GM12878 (cell line): ENCODE measurements at places on chromosomes 7 and 10.
A peak's percentile ranks its signal among the peaks of the same experiment; 100 is the strongest.

DNA sequence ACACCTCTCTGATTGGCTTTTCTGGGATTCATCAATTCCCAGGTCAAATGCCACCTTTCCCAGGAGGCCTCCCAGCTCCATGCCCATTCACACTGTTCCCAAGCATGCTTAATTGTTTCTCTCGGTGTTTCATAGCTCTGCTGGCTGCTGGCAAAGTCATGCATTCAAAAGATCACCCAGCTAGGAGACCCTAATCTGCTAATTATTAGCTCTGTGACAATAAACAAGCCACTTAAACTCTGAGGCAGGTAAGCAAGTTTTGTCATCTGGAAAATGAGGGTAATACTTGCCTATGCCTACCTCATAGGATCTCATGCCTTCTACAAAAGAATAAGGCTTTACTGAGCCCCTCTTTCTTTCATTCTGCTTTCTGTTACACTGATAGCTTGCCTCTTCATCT lies 828 bp upstream of the KEL start:
- no peaks in the 10 kb centered on the region for H3K36me3 ChIP-seq
- no peak overlapping the region for H3K4me3 ChIP-seq
- no peaks in the 10 kb centered on the region for H3K4me1 ChIP-seq
- no peak overlapping the region for H3K27ac ChIP-seq
- DNase-seq = no peak

DNA sequence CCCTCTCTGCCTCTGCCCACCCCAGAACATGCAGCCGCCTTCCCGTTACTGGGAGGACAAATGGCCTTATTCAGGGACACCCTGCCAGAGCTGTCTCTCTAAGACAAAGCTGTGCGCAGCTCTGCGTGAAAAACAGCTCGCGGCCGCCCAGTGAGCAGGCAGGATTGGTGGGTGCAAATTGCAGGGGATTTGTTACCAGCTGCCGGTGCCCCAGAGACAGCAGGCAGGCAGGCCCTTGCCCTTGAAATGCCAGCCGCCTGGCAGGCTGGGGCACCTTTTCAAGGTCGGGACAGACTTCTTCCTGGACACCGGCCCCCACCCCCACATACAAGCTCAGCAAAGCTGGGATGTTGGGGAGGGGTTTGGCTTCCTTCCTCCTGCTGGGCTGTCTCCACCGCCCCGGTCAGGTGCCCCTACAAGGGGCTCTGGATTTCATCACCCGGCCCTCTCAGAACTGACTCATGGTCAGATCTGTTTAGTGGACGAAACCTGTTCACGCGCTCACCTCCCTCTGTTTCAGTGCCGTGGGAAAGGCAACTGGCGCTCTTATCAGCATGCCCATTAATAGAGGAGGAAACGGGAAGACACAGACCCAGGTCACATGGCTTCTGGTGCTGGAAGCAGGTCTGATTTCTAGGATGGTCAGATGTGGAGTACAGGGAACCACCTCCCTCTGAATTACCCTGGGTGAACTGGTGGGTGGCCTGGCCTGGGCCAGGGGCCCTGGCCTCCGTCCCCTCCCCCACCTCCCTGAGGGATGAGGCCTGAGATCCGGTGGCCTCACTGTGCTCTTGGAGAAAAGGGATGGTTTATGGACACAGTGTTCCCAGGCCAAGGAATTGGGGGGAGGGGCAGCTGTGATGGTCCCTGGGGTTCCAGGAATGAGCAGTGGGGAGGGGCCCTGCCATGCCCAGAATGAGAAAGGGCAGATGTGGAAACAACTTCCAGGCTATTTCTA lies 123.9 kb upstream of the PPIF start:
- no peaks in the 10 kb centered on the region for H3K27me3 ChIP-seq
- no peak overlapping the region for H3K27ac ChIP-seq
- H3K4me1 ChIP-seq = no peaks in the 10 kb centered on the region
- DNase-seq = no peak

GRCh38 chr7:20064974-20065862 lies 152.0 kb downstream of the MACC1 start:
- peaks cover 11% of the 10 kb centered on the region for H3K4me1 ChIP-seq
- no peaks in the 10 kb centered on the region for H3K36me3 ChIP-seq
- no peaks in the 10 kb centered on the region for H3K27me3 ChIP-seq
- H3K4me3 ChIP-seq = no peak overlapping the region
- no peak overlapping the region for H3K27ac ChIP-seq

DNA sequence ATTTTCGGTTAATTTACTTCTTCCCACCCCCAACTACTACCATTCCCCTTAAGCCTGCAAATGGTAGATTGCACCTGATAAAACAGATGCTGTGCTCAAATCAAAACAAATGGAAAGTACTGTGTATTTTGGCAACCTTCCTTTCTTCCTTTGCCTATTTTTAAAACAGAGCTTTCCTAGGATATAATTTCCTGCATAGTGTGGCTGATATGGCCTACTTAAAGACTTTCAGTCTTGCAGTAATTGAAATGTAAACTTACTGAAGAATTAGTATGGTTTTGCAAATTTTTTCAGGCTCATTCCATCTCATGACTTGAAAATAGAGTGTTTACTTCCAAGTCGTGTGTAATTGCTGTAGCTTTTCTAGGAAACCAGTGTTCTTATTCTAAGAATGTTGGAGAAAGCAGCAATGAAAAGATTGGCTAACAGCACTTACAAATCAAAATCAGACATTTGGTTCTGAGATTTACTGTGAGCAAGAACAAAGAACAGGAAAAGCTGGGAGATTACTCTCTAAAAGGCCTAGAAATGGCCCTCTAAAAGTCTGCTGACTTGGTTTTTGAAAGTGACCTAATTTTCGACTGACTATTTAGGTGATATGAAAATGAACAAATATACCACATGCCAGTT lies 52.0 kb downstream of the REEP3 start:
- H3K27ac ChIP-seq = peak overlapping the region; percentile 11; the same call in 1 of the 2 replicates
- H3K27me3 ChIP-seq = no peaks in the 10 kb centered on the region
- no peak overlapping the region for H3K4me3 ChIP-seq
- no peaks in the 10 kb centered on the region for H3K36me3 ChIP-seq
- peaks cover 4% of the 10 kb centered on the region; the same call in 1 of the 2 replicates for H3K4me1 ChIP-seq

GRCh38 chr7:38448054-38448453 lies 174.6 kb upstream of the TARP start:
- no peaks in the 10 kb centered on the region for H3K27me3 ChIP-seq
- H3K27ac ChIP-seq = no peak overlapping the region
- no peak overlapping the region for H3K4me3 ChIP-seq
- H3K4me1 ChIP-seq = no peaks in the 10 kb centered on the region
